Fibroblast of villous mesenchyme (primary cell): ENCODE measurements at places on chromosomes 13 and 19. TPM values are rescaled to one million over a fixed set of nuclear protein-coding genes. Genes with fewer than 3 reads are reported as not detected.

DNA sequence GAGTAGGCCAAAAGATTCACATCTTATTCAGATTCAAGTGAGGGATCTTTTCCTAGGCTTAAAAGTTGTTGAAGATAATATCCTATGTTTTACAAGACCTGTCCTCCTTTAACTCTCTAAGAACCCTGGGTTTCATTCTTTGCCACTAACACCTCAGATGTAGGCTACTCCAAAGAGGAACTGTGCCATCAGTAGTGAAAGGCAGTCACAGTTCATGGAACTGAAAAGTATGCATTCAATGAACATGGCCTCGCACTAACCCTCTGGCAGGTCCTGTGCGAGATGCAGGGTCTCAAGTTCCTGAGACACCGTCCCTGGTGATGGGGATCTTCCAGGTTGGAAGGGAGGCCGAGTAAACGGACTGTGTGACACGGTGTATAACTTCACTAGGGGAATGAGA lies 4.3 kb downstream of the LGALS14 start:
- DNase-seq: no peak

GRCh38 chr19:32908641-32909190 lies 39.1 kb upstream of the SLC7A9 start:
- no peak for DNase-seq

GRCh38 chr19:41799444-41800000 lies 3.1 kb downstream of the CEACAM3 start:
- DNase-seq: no peak

GRCh38 chr19:1655131-1655981 lies 2.9 kb upstream of the TCF3 start:
- no peak for DNase-seq

DNA sequence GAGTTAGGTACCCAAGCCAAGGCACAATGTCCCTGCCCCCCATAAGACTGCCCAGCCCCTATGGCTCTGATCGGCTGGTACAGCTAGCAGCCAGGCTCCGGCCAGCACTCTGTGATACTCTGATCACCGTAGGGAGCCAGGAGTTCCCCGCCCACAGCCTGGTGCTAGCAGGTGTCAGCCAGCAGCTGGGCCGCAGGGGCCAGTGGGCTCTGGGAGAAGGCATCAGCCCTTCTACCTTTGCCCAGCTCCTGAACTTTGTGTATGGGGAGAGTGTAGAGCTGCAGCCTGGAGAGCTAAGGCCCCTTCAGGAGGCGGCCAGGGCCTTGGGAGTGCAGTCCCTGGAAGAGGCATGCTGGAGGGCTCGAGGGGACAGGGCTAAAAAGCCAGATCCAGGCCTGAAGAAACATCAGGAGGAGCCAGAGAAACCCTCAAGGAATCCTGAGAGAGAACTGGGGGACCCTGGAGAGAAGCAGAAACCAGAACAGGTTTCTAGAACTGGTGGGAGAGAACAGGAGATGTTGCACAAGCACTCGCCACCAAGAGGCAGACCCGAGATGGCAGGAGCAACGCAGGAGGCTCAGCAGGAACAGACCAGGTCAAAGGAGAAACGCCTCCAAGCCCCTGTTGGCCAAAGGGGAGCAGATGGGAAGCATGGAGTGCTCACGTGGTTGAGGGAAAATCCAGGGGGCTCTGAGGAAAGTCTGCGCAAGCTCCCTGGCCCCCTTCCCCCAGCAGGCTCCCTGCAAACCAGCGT lies 3.0 kb upstream of the KMT2B start:
- no peak for DNase-seq

DNA sequence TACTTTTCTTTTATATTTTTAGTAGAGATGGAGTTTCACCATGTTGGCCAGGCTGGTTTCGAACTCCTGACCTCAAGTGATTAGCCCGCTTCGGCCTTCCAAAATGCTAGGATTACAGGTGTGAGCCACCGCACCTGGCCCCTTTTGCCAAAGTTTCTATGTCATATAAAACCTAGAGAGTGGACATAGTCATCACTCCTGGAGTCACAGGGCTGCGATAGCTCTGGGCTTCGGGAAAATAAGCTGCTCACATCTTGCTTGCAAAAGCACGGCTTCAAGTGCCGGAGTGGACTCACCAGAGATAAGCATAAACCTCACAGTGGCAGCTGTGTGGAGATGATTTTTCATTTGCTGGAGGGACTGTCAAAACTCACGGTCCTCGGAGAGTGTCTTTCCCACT lies 171.2 kb downstream of the TEX29 start:
- DNase-seq: no peak

- no peak for DNase-seq
Measured at GRCh38 chr13:111547726-111548273, 227.4 kb downstream of the TEX29 start.

- DNase-seq: no peak
Measured at GRCh38 chr13:46387064-46387851, at the start of gene RUBCNL. RUBCNL (minus strand) TSS chr13:46387252; CDS start chr13:46372475, 14,777 bp downstream.

- no peak for DNase-seq
Measured at GRCh38 chr19:16325641-16326400, 1.2 kb downstream of the KLF2 start.

OR7C1 gene
- under 0.01 TPM in 1 of 2 replicates, not detected in the other for total RNA-seq

ACP5 gene
- 0.43 and 2.3 TPM in 2 replicates for total RNA-seq

OR4F17 gene
- 0.32 TPM in 1 of 2 replicates, not detected in the other for total RNA-seq

SIGLEC9 gene
- under 0.01 TPM in 1 of 2 replicates, not detected in the other for total RNA-seq

AKT1S1 gene
- 11.9 and 12.5 TPM in 2 replicates for total RNA-seq

ARGLU1 gene
- total RNA-seq: 44.1 and 51.0 TPM in 2 replicates
